ENCODE measurements at places on chromosomes 6 and 20.

DNA sequence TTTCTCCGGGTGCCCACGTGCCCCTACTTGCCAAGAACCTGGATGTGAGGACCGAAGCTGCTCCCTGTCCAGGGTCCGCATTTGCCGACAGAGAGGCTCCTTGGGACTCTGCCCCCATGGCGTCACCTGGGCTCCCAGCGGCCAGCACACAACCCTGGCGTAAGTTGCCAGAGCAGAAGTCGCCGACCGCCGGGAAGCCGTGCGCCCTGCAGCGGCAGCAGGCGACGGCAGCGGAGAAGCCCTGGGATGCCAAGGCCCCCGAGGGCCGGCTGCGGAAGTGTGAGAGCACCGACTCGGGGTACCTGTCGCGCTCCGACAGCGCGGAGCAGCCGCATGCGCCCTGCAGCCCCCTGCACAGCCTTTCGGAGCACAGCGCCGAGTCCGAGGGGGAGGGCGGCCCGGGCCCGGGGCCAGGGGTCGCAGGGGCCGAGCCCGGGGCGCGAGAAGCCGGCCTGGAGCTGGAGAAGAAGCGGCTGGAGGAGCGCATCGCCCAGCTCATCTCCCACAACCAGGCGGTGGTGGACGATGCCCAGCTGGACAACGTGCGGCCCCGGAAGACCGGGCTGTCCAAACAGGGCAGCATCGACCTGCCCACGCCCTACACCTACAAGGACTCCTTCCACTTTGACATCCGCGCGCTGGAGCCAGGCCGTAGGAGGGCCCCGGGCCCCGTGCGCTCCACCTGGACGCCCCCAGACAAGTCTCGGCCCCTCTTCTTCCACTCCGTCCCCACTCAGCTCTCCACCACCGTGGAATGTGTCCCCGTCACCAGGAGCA is 28.3 kb downstream of the ZNF831 start:
- no peak for DNase-seq

- no peak for DNase-seq
These were observed 46.2 kb downstream of the ADNP start for GRCh38 chr20:50885068-50885467.

- DNase-seq: no peak
These were observed at the start of gene EFCAB8 for GRCh38 chr20:32858701-32859372. Gene EFCAB8, plus strand, starts transcription at chr20:32858923. Its CDS starts 4,870 bp downstream, at chr20:32863793.

DNA sequence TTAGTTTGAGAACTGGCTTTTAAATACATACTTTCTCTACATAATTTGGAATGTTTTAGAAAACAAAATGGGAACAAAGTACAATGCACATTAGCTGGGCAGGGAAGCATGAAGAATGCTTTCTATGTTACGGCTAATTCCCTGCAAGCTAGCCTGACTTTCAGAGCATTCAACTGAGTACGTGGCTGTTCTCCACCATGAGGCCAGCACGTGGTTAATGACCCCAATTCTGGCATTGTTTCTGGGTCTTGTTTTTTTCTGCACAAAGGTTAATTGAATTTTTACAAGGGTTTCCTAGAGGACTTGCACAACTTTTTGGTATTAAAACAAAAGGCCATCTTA is 208.6 kb upstream of the AGPAT4 start:
- no peak for DNase-seq

GRCh38 chr6:89339565-89339964 is 13.0 kb downstream of the UBE2J1 start:
- DNase-seq: no peak

GRCh38 chr20:25309395-25310267 is 61.7 kb downstream of the PYGB start:
- no peak for DNase-seq

DNA sequence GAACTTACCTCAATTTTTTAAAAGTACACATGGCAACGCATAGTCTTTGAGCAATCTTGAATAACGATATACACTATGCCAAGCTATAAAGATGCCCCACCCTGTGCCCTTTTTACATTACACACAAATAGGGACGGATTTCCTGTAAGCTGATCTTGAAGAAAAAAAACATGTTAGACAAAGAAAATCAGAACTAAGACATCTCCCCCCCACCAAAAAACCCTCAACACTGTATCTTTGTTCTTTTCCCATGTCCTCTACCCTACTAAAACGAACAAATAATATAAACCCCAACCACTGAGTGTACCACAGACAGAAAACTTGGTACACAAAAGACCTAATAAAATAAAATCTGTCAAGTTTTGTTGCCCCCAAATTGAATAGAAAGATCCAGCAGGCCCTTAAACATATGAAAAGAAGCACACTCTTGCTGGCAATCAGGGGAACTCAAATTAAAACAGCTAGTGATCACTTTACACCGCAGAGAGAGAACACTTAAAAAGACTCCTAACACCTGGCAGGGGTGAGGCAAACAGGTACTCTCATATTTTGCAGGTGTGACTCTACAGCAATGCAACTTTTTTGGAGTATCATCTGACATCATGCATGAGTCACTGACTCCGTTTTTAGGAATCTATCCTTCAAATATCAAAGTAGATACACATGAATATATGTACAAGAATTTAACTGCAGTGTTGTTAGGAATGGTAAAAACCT is 29.6 kb downstream of the BACH2 start:
- no peak for DNase-seq

GRCh38 chr20:59258221-59258621 is 42.2 kb upstream of the EDN3 start:
- no peak for DNase-seq

DNA sequence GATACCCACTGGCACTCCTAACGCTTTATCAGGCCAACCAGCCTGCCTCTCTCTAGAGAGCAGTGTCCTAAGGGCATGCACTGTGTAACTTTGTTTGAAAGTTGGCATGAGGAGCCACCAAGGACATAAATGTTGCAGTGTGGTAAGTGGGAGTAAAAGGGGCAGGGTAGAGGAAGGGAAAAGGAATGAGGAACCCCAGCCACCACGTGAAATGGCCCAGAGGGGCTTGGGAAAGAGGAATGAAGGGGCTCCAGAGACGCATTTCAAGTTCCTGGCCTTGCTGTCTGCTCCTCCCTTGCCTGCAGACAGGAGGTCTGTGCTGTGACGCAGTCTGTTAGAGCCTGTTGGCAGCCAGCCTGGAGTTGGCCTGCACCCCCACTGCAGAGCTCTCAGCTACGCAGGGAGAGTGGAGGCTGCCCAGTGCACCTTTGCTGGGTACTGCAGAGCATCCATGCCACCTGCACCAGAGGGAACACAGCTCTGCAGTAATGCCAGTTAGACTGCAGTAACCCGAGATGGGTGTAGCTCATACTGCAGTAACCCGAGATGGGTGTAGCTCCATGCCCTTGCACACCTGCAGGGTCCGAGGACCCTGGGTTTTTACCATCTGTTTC is 86.8 kb upstream of the SNAP25 start:
- no peak for DNase-seq

- no peak for DNase-seq
These were observed 455.7 kb downstream of the PLCB1 start for GRCh38 chr20:8587810-8588209.

GRCh38 chr20:37516811-37517750 is 4.0 kb upstream of the NNAT start:
- DNase-seq: no peak

DNA sequence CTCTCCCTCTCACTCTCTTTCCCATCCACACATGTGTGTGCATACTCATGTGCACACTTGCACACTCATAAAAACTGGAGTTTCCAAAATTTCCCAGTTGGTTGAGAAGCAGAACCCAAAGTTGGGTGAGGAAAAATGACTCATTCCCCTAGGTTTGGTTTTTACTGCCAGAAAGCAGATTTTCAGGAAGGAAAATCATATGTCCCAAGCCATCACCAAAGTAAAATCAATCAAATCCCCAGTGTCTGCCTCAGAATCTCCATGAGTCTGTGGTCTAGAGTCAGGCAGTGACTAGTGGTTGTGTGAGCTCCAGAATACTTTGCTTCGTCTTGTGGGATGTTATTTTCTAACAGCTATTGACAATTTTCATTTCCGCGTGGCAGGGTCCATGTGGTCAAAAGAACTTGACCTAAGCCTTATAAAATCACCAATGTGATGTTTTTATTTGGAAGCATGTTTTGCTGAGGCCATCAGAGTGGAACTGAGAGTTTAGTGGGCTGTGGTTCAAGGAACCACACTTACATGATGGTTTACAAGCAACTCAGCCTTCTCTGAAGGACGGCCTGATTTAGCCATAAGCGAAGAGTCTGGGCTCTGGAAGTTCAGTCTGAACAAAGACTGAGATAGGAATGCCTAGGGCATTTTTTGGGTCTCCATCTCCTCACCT is 81.9 kb upstream of the CCN6 start:
- no peak for DNase-seq

- no peak for DNase-seq
These were observed 64.1 kb downstream of the KIZ start for GRCh38 chr20:21189761-21190523.

DNA sequence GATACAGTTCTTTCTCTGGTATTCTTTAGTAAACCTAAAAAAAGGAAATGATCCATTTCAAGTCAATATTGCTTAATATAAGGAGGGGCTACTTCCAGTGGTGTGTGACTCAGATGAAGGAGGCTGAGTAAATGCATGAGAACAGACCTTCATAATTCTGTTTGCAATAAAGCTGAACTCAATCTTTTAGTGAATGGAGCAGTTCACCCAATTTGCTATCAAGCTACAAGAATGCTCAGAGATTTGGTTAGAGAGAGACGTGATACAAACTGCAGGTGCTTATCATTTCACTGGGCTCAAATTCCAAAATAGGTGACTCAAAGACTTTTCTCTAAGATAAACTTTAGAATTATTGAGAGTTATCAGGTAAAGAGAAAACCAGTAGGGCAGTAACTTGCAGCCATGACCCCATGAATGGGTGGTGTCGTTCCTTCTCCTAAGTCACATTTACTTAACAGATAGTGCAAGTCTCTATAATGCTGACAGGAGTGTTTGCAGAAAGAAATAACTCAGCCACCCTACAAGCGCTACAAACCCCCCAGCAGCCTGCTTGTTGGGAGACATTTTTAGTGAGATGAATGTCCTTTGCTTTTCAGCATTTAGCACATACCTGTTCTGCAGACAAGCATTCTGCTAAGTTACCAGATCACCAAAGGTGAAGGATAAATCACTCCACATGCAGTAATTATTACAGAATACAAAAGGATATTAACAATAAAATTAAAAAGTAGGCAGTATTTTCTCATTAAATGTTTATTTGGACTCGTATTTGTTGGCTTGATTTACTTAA is 16.4 kb upstream of the BLOC1S5 start:
- no peak for DNase-seq

GRCh38 chr20:49477200-49477599 is 5.3 kb downstream of the KCNB1 start:
- no peak for DNase-seq

- no peak for DNase-seq
These were observed 18.7 kb upstream of the TTPAL start for GRCh38 chr20:44457016-44457415.
